ENCODE measurements at places on chromosomes 16 and 17.

DNA sequence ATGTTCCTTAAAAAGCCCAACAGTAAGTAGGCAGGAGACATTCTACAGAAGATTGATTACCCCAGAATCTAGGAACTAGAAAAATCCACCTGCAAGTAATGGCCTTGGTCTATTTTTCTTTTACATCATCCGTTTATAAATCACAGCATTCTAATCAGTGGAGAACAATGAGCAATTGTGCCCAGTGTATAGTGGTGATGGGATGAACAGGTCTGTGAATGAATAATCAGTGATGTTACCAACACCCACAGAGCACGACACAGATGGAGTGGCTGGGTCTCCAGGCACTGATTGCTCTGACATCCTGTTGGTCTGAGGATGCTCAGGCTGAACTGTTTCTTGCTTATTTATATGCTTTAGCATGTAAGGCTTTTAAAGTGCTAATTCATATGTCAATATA lies 1251.2 kb upstream of the CDH8 start:
- H3K4me3 ChIP-seq, result no peak overlapping the region
- H3K27ac ChIP-seq, result no peak overlapping the region
- no peaks in the 10 kb centered on the region for H3K36me3 ChIP-seq

DNA sequence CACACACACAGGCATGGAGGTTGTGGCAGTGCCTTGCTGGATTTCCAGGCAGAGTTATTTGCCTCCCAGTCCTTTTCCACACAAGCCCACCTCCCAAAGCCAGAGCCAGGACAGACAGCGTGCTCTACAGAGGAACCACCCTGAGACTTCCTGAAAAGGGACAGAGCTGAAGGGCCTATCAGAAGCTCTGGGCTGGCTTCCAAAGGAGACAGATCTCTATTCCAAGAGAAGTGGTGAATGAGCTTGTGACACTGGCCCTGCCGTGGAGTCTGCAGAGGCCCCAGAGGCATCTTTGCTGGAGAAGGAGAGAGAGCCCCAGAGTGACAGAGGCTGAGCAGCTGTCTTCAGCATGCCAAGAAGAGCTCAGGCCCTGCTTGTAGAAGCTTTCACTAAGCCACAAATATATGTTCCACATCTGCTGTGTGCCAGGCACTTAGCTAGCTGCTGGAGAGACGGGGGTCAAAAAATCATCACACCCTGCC lies 8.3 kb upstream of the LPCAT2 start:
- DNase-seq, result no peak
- H3K27me3 ChIP-seq, result no peaks in the 10 kb centered on the region
- H3K36me3 ChIP-seq, result peaks cover 56% of the 10 kb centered on the region
- H3K27ac ChIP-seq, result peak overlapping the region; percentile 94

DNA sequence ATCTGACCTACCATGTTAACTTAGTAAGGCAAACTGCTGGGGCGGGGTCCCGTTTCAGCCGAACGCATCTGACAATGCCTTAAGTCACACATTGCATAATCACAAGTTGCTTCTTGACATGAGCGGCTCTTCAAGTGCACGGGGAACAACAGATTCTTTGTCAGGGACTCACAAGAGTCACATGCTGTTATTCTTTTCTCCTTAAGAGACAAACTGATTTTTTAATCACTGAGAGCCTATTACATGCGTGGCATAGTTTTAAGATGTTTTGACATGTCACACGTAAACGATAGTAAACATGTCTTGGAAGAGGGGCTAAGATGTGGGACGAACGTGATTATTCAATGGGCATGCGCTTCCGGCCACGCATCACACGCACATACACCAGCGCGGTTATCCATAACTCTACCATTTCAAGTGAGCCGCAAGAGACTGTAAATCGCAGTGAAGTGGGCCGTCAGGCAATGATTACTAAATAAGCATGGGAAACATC lies 63.4 kb downstream of the ADCY9 start:
- H3K27ac ChIP-seq, result no peak overlapping the region
- no peak for DNase-seq
- no peaks in the 10 kb centered on the region for H3K27me3 ChIP-seq

- H3K4me3 ChIP-seq, result no peak overlapping the region
- H3K27ac ChIP-seq, result no peak overlapping the region
- H3K27me3 ChIP-seq, result peaks cover 53% of the 10 kb centered on the region
- H3K4me1 ChIP-seq, result no peaks in the 10 kb centered on the region
- no peak for DNase-seq
These were observed 58.5 kb downstream of the TNFRSF13B start for GRCh38 chr17:16913463-16913862.

GRCh38 chr17:39110435-39111136 lies 40.9 kb downstream of the PLXDC1 start:
- no peak overlapping the region for H3K4me3 ChIP-seq
- H3K36me3 ChIP-seq, result no peaks in the 10 kb centered on the region
- peaks cover 12% of the 10 kb centered on the region for H3K27me3 ChIP-seq
- H3K27ac ChIP-seq, result no peak overlapping the region

DNA sequence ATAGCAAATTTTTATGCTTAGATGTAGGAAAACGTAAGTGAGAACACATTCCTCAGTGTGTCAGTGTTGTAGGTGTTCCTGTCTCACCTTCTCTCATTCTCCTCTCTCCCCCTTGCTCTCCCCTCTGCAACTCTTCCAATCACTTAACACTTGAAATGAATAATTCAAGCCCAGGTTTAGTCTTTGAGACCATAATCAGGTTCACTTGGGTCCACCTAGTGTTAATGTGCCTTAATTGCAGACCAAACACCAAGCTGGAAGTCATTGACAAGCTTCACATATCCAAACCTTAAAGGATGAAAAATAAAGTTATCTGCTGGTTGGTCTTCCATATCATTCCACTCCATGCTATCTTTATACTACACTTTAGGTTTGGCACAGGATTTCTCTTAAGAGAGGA lies 37.0 kb downstream of the STXBP4 start:
- no peak overlapping the region for H3K4me3 ChIP-seq
- H3K27ac ChIP-seq, result no peak overlapping the region
- peaks cover 53% of the 10 kb centered on the region for H3K36me3 ChIP-seq
- no peaks in the 10 kb centered on the region for H3K27me3 ChIP-seq
- no peaks in the 10 kb centered on the region for H3K4me1 ChIP-seq
